Activated naive CD4-positive, alpha-beta T cell treated with anti-CD3 and anti-CD28 coated beads for 36 hours (primary cell): ENCODE measurements at places on chromosomes 5 and 9.
A peak's percentile ranks its signal among the peaks of the same experiment; 100 is the strongest.

DNA sequence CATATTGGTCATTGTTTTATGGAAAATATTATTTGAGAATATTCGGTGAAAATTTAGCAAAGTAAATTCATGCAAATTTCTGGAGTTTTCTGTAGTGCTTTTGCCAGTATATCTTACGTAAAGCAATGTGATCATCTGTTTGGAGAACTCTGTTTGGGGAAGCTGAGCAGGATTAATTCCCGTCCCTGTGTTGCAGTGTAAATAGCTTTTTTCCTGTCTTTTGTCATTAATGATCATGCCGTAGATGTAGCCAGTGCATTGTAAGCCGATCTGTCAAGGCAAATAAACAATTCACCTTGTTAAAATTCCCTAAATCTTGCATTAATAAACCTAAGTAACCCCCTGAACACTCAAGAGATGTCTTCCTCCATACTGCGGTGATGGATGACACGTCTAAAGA, 39.2 kb downstream of the PPIC start:
- DNase-seq = no peak

DNA sequence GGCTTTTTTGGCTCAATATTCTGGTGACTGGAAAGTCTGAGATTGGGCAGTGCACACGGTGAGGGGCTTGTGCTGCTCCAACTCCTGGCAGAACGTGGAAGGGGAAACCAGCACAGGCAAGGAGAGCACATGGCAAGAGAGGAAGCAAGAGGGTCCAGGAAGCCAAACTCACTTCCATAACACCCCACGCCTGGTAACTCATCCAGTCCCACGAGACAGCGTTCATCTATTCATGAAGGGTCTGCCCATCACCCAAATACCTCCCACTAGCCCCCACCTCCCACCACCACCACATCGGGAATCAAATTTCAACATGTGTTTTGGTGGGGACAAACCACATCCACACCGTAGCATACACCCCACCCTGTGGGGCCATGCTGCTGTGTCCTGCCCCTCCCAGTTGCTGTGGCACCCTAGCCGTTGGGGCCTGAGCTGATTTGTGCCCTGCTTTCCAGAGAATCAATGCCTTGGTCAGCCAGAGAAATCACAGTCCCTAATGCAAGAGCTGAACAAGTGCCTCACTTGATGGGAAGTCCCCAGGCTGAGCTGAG, 27.3 kb downstream of the PROP1 start:
- DNase-seq = no peak

GRCh38 chr5:88613051-88613450, 269.9 kb downstream of the MEF2C start:
- DNase-seq = no peak

DNA sequence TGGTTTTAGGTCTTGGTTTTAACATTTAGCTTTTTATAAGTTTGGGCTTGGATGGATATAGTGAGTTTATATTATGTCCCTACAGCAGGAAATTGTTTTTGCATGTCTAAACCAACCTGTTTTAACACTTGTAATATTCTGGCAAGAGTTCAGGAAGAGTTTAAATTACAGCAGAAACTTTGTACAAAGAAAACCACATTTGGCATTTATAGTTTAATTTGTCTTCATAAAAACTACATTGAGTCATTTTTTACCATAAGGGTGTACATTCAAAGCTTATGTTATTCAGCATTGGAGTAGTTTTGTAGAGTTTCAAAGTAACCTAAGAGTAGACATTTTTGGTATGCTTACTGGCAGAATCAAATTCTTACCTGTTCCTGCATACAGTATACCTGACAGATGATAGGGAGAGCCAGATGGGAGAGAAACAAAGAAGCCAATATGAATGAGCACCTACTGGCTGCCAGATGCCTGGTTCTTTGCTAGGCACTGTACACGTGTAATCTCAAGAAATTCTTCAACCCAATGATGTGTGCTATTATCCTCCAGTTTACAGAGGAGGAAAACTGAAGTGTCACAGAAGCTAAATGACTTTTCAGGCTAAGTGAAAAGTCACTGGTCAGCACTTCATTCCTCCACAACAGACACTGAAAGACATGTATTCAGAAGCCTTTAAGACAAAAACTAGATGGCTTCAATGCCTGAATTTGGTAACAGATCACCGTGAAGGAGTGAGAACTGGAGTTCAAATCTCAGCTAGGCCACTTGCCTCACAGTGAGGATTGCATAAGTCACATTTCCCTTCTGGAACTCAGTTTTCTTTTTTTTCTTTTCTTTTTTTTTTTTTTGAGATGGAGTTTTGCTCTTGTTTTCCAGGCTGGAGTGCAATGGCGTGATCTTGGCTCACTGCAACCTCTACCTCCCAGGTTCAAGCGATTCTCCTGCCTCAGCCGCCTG, 25.9 kb upstream of the ECM2 start:
- no peak for DNase-seq

- DNase-seq = peak; percentile 9
These were observed 45.8 kb upstream of the CLK4 start for GRCh38 chr5:178672630-178673029.
